Heart right ventricle (tissue), 16 donors: ENCODE measurements at places on chromosomes 1 and 21. TPM values are rescaled to one million over a fixed set of nuclear protein-coding genes. Genes with fewer than 3 reads are reported as not detected.
A peak's percentile ranks its signal among the peaks of the same experiment; 100 is the strongest.

OR2W3 gene
- polyA plus RNA-seq = not detected

DNA sequence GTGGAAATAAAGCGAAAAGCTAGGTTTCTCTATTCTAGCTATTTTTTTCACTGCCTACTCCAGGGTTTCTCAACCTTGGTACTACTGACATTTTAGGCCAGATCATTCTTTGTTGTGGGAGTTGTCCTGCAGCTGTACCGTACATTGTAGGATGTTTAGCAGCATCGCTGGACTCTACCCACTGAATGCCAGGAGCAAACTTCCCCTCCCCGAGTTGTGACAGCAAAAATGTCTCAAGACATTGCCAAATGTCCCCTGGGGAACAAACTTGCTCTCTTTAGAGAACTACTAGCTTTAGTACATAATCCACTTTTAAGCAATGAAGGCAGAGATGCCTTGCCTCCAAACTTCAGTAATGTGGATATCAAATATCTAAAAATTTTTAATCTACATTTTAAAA is 122.8 kb downstream of the PLPPR5 start:
- no peak for DNase-seq

- no peak for DNase-seq
Observed at GRCh38 chr1:27409669-27410068, 17.2 kb downstream of the GPR3 start.

CD5L gene
- 2.1 TPM for polyA plus RNA-seq

DNA sequence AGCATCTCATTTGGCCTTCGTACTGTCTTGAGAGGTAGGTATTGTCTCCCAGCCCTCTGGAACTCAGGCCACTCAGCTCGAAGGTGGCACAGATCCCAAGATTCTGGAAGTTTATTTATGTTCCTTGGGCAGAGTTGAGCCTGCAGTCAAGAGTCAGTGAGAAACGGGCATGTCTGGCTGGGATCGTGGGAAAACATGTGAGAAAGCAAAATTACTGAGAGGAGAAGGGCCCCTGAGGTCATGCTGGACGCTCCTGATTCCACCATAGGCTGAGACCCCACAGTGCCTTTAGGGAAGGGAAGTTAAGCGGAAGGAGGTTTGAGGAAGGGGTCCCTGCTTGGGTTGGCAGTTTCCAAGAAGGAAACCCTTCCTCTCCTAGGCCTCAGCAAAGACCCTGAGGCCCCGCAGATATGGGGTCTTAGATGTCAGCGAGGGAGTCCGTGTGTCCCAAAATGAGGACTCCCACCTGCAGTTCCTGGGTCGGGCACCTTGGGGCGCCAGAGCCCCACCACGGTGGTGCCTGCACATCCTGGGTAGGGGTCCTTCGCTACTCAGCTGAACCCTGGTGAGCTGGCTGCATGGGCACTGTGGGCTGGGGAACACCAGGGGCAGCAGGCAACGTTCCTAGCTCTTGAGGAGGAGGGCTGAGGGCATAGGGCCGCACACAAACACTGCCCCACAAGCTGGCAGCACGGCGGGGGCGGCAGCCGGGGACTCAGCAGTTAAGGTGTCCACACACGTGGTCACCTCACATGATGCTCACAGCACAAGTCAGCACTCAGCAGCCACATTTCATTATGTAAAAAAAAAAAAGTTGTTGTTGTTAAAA is 12.3 kb upstream of the SEMA4A start:
- DNase-seq = peak; percentile 45
